ENCODE measurements at places on chromosomes 13 and 19. TPM values are rescaled to one million over a fixed set of nuclear protein-coding genes. Genes with fewer than 3 reads are reported as not detected.

ADPRHL1 gene
- polyA plus RNA-seq: 2.8 TPM

- H3K27ac ChIP-seq: no peak overlapping the region
- no peaks in the 10 kb centered on the region for H3K4me1 ChIP-seq
- peaks cover 7% of the 10 kb centered on the region for H3K27me3 ChIP-seq
- DNase-seq: no peak
- H3K36me3 ChIP-seq: no peaks in the 10 kb centered on the region
Observed at GRCh38 chr13:99154064-99154463, 46.6 kb upstream of the UBAC2 start.

MPV17L2 gene
- polyA plus RNA-seq: 7.3 TPM

DNA sequence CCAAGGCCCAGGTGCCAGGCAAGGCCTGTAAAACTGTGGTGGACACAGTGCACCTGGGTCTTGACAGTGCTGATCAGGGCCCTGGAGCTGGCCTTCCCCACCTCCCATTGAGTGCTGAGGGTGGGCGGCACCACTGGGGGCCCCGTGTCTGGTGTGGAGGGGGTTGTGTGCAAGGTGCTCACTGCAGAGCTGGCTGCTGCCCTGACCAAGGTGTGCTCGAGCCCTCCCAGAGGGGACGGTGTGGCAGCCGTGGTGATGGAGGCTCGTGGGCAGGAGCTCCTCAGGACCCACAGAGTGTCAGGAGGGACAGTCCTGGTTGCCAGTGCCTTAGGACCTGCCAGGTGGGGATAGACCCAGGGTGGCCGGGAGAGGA lies 23.0 kb downstream of the ATP4B start:
- no peaks in the 10 kb centered on the region for H3K27me3 ChIP-seq
- no peaks in the 10 kb centered on the region for H3K4me1 ChIP-seq

Measured in large intestine (tissue), 12 donors.